Ecto neural progenitor cell (in vitro differentiated cells): ENCODE measurements at places on chromosomes 1 and 21.

- DNase-seq: no peak
Observed at GRCh38 chr1:44348061-44348485, 7.0 kb downstream of the ERI3 start.

DNA sequence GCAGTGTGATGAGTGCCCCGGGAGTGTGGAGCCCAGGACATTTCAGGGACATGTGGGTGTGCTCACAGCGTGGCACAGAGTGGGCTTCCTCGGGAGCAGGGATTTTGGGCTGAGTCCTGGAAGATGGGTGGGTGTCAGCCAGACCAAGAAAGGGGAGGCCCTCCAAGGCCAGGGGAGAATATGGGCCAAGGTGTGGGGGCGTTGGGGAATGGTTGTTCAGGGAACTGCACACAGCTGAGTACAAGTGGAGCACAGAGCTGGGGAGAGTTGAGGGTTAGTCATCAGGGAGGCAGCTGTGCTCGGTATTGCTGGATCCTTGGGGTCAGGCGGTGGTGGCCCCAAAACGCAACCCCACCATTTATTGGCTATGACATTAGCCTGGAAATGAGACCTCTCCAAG lies 5.5 kb downstream of the POGK start:
- no peak for DNase-seq

- DNase-seq: peak; percentile 59
Observed at GRCh38 chr1:186605762-186606350, 74.4 kb downstream of the PTGS2 start.

- no peak for DNase-seq
Observed at GRCh38 chr1:226446094-226446493, 38.2 kb upstream of the PARP1 start.

DNA sequence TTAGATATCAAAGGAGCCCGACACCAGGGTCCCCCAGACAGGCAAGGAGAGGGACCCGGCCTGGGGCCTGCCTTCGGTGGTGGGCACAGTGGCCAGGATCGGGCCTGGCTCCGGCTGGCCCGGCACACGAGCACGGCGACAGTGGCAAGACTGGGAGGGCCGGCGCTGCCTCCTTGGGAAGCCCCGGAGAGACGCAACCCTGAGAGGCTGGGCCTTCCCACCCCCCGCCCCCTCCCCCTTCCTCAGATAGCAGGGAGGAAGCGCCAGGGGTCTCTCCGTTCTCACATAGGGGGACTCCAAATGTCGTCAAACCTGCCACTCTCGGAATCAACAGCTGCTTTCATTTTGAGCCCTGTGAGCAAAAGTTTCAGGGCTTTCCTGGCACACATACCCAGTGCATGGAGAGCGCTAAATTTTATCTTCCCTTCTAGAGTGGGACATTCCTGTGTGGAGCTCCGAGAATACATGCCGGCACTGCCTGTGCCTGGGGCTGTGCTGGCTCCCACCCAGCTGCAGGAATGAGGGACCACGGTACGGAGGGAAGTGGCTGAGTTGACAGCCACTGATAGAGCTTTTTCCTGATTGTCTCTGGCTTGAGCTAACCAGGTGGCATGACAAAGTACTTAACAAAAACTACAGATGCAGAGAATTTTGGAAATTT lies 62.4 kb downstream of the CD247 start:
- peak; percentile 72 for DNase-seq

DNA sequence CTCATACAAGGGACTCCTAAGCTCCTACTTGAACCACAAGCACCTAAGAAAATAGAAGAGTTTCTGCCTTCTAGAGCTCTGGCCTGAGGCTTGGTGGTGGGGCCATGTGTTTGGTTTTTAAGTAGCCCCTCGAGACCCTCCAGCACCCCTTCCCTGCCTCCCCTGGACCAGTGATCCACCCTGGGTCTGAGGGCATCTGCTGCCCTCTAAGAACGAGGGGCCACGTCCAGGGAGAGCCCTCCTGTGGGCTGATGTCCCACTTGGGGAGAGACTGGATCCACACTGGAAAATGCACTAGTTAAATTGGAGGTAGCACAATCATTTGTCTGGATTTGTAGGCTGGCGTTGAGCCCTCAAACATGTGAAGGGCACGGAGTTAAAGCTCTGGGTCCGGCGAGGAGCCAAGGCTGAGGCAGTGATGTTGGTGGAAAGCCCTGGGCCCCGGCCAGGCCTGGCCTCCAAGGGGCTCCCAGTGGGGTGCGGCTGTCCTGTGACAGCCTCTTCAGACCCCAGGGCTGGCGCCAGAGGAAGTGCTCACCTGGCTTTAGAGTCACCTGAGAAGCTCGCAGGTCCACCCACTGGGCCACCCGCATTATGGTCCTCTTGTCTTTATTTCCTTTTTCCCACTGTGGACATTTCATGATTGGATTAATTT lies 65.2 kb downstream of the SLC37A1 start:
- no peak for DNase-seq

DNA sequence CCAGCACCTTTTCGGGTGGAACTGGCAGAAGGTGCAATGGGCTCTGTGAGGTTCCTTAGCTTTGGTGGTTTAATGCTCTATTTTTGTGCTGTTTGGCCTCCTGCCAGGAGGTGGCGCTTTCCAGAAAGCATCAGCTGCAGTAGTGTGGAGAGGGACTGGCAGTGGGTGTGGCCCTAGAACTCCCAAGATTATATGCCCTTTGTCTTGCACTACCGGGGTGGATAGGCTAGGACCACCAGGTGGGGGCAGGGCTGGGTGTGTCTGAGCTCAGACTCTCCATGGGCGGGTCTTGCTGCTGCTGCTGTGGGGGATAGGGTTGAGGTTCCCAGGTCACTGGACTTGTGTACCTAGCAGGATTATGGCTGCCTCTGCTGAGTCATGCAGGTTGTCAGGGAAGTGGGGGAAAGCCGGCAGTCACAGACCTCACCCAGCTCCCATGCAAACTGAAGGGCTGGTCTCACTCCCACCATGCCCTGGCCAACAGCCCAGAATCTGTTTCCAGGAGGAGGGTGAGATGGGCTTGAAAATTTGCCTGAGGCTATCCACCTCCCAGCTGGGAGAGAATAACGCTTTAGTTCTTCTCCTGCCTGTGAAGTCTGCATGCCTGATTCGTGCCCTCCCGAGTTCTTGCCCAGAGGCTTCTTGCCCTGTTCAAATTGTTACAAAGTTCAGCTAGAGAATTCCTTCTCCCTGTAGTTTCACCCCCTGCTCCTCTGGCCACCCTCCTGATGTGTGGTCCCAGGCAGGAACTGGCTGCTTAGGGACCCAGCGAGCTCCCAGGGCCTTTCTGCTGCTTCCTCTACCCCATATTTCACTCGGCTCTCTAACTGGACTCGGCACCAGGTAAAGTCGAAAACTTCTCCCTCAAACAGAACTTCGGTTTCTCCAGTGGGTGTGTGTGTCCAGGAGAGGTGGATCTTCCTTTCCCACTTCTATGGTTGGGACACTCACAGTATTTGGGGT lies 76.5 kb upstream of the BTG3 start:
- DNase-seq: peak; percentile 54

DNA sequence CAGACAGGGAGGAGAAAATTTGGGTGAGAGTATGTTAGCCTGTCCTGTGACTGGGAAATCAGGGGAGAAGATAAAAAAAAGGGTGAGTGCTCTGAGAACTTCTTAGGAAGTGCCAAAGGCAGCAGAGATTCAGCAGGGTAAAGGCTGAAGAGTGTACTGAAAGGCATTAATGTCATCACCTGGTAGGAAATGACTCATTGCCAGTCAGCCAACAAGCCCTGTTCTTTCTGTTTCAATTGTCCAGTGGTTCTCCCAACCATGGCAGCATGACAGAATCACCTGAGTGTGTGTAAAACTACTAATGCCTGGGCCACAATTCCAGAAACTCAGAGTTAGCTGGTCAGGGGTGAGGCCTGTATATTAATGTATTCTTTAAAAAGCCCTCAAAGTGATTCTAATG lies 83.5 kb downstream of the INTS7 start:
- DNase-seq: no peak

DNA sequence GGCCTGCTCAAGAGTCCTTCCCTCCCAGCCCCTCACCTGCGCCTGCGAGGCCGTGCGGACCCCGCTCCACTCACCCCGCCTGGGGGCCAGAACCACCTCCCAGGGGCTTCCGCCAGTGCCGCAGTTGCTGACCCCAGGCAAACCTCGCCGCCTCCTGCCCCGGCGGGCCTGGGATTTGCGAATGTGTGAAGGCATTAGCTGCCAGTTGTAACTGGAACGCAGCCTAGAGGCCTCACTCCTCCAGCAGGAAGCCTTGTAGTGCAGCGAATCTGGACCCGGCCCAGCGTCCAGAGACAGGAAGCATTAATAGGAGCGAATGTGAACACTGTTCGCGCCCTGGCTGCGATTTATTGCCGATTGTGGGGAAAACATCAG lies 140.9 kb upstream of the ARHGEF16 start:
- peak; percentile 77 for DNase-seq

GRCh38 chr1:111629190-111629954 lies 9.8 kb downstream of the RAP1A start:
- DNase-seq: no peak

- DNase-seq: no peak
Observed at GRCh38 chr1:111621050-111621449, 1.5 kb downstream of the RAP1A start.

DNA sequence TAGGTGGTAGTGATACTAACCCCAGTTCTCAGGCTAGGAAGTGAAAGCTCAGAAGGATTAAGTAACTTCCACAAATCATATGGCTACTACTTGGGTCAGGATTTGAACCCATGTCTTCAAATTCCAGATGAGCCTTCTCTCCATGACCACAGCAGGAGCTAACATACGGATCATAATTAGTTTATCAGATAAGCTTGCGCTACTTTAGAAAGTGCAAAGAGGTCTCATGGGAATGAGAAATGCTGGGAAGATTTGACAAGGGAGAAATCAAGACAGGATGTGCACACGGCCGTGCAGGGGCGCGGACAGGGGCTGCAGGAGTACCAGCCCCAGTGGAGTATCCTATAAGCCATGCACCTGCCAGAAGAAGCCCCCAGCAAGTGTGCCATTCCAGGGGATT lies 5.2 kb downstream of the PLEKHA6 start:
- no peak for DNase-seq

DNA sequence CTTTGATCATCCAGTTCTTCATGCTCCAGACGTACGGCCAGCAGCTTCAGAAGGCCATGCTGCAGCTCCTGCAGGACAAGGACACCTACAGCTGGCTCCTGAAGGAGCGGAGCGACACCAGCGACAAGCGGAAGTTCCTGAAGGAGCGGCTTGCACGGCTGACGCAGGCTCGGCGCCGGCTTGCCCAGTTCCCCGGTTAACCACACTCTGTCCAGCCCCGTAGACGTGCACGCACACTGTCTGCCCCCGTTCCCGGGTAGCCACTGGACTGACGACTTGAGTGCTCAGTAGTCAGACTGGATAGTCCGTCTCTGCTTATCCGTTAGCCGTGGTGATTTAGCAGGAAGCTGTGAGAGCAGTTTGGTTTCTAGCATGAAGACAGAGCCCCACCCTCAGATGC lies 32.5 kb downstream of the MX1 start:
- no peak for DNase-seq

- DNase-seq: peak; percentile 49
Observed at GRCh38 chr1:217136895-217137205, 413.6 kb upstream of the ESRRG start.

GRCh38 chr1:202076050-202076511 lies 46.6 kb upstream of the GPR37L1 start:
- DNase-seq: no peak

- no peak for DNase-seq
Observed at GRCh38 chr1:36471830-36472641, 7.9 kb upstream of the MRPS15 start.

GRCh38 chr1:177315261-177315660 lies 144.5 kb downstream of the BRINP2 start:
- no peak for DNase-seq

- DNase-seq: no peak
Observed at GRCh38 chr1:55012661-55013060, 13.9 kb downstream of the BSND start.

GRCh38 chr1:168751195-168751650 lies 22.2 kb upstream of the DPT start:
- DNase-seq: no peak

DNA sequence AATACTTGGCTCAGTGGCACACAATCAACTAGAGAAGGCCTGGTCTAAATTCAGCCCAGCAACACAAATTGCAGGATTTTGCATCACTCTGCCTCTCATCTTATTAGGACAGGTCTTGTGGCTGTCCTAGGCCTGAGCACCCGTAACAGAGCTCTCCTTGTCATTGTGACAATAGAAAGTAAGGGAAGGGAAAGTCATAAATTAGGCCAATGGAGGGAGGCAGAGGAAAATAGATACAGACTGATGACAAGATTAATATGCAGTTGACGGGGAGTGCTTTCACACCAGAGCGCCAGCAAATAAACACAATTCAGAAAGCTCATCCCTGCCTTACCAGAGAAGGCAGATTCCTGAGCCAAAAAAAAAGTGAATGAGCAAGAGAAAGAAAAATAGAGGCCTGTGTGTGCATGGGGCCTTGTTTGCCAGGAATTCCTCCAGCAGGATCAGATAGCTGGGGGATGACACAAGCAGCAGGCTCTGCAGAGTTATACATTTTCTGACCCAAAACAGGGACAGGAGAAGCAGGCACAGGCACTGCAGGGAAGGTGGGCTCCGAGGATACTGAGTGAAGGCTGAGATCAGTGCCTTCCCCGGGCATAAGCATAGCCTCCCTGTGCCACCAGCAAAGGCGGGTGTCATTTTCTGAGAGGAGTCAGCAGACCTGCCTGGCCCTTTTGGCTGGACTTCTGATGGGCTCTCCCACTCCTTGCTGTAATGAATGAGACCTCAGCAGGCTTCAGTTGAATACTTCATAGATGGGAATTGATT lies 110.0 kb upstream of the SPAG17 start:
- no peak for DNase-seq

DNA sequence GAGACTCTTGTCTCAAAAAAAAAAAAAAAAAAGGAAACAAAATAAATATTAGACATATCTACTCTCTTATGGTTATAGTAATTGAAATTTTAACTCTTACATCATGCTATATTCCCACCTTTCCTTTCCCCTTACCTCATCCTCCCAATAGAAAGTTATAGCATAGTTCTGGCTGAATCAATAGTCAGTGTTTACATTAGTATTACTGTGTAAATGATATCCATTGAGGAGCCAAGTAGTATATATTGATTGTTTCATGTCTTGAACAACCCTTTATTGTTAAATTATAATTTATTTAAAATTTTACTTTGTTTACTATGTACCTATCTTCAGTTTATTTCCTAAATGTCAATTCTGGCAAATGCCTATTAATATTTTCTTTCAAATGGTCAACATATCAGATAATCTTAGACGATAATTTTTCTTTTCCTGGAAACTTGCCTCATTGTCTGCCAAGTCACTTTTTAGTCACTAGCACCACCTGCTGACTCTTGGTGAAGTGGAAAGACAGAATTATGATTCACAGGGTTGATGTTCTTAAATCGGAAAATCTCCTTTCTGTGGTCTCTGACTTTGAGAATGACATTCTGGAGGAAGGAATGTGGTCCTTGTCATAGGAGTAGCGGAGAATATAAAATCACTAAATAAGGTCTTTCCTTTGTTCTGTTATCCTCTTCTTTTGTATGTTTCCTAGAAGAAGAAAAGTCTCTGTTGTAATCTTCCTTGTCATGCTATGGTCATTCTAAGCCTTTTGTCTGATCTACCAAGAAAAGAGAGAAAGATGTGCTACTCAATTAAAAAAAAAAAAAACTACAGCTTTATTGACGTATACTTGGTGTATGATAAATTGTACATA lies 8.6 kb downstream of the HJV start:
- DNase-seq: no peak
